Activated gamma-delta T cell treated with anti-CD3 and anti-CD28 coated beads, Interleukin-2, amount 50 U/mL, for 16 hours (primary cell): ENCODE measurements at places on chromosomes 1 and 21.
A peak's percentile ranks its signal among the peaks of the same experiment; 100 is the strongest.

DNA sequence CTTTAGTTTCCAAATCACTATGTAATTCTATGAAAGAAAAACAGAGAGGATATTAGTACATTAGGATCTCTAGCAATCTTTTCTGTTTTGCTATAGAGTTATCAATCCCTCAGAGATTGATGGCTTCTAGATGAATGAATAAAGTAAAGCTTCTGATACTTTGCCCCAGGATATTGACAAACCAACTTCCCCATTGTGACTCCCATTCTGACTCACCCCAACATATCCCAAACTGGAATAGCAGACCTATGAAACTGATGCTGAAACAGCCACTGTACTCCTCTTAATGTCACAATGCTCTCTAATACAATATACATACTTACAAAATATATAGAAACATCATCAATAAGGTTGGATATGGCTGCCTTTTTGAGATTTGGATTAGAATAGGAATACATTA lies 442.1 kb upstream of the NR5A2 start:
- DNase-seq = no peak

- DNase-seq = no peak
These were observed 566.1 kb downstream of the AMY1C start for GRCh38 chr1:104315823-104316222.

DNA sequence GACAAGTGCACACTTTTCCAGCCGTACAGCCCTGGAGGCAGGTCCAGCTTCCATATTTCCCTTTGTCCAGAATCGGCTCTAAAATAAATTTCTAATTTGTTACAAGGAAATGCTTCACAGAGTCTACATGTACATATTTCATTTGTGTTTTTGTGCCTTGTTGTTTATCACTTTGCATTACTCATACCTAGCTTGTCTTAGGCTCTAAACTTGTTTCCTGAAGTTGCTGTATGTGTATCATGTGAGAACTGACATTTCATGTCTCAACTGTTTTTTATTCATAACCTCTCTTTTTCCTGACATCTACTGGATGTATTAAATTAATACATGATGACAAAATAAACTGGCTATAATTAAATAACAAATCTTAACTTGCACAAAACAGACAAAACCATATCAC lies 7.5 kb downstream of the CYYR1 start:
- DNase-seq = no peak

GRCh38 chr21:42063571-42064521 lies 7.3 kb upstream of the UMODL1 start:
- DNase-seq = peak; percentile 23

DNA sequence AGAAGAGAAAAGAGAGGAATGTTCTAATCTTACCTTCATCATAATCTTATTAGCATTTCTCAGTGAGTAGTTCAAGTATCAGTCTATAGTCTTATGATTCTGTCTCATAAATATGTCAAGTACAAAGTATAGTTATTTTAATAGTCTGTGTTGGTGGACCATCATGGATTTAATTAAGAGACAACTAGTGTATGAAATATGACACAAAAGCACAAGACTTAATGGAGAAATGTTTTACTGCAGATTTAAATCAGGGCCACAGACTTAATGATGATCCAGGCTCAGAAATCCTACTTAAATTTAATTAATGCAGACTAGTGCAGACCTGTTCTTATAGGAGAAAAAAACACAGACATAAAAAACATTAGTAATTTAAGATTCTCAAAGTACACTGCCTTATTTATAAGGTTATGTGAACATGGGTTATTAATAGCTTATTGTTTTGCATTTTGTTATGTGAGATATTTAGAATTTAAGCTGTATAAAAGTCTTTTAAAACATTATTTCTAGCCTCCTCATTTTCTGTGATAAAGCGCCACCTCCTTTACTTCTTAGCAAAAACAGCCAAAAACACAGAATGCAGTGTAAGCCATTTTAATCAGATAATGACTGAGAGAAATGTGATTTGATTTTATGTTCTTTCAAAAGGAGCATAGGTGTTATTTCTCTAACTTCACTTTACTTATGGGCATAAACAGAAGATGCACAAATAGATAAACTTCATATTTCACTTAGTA lies 255.0 kb upstream of the SNX7 start:
- no peak for DNase-seq

DNA sequence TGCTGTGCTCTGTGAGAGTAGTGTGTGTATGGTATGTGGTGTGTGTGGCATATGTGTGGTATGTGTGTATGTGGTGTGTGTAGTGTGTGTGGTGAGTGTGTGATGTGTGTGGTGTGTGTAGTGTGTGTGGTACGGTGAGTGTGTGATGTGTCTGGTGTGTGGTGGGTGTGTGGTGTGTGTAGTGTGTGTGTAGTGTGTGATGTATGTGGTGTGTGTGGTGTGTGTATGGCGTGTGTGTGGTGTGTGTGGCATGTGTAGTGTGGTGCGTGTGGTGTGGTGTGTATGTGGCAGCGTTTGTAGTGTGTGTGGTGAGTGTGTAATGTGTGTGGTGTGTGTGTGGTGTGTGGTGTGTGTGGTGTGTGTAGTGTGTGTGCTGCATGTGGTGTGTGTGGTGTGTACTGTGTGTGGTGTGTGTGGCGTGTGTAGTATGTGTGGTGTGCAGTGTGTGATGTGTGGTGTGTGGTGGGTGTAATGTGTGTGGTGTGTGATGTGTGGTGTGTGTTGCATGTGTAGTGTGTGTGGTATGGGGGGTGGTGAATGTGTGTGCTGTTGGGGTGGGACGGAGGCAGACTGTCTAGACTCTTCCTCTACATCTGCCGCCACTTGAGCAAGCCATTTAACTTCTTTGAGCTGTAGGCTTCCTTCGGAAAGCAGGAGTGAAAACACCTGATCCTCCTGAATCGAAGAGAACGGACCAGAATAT lies 33.5 kb downstream of the GPA33 start:
- no peak for DNase-seq

DNA sequence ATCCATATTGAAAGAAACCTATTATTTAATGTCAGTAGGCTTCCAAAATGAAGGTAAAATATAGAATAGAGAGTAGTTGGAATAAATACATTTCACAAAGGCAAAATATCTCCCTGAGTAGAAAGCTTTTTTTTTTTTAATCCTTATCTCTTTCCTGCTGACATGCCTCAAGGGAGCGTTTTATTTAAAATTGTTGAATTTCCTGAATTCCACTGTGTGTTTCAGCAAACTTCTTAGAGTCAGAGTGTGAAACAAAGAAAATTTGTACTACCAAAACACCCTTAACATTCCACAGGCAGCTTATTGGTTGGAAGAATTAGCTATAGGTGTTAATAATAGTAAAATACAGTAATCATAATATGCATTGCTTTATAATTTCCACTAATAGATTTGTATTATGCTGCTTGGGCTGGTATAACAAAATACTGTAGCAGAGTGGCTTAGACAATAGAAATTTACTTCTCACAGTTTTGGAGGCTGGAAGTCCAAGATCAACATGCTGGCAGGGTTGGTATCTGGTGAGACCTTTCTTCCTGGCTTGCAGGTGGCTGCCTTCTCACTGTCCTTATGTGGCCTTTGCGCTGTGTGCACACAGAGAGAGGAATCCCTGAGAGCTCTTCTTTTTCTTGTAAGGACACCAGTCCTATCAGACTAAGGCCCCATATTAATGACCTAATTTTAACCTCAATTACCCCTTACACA lies 468.4 kb upstream of the C1orf87 start:
- DNase-seq = no peak

GRCh38 chr1:11697188-11697892 lies 5.8 kb downstream of the DRAXIN start:
- DNase-seq = no peak

- no peak for DNase-seq
These were observed 5.0 kb downstream of the TRIT1 start for GRCh38 chr1:39877980-39878956.

DNA sequence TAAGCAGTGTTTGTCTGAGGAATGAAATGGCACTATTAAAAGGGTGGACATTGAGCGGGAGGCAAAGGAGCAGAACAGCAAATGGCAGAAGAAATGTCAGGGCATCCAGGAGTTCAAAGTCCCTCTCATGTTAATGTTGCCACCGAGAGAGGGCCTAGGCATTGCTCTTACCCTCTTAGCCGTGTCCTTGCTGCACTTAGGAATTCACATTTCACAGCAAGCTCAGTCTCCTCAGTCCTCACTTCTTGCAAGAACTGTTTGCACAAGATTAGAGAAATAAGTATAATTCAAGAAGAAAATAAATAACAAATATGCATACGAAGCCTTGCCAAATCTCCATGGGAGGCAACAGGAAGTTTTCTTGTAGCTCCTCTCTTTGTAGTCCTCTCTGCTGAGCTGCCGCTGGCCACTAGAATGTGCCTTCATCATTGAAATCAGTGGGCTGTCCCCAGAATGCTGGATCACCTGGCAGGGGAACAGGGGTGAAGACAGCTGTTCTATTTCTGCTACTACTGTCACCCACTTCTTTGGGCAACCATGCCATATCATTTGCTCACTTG lies 205.8 kb downstream of the ZNF326 start:
- DNase-seq = no peak

GRCh38 chr1:174572771-174573170 lies 125.0 kb downstream of the GPR52 start:
- no peak for DNase-seq
